H7 (cell line): ENCODE measurements at places on chromosomes 11 and 22.

GRCh38 chr11:120123946-120124345 is 14.0 kb downstream of the TRIM29 start:
- no peak for DNase-seq

DNA sequence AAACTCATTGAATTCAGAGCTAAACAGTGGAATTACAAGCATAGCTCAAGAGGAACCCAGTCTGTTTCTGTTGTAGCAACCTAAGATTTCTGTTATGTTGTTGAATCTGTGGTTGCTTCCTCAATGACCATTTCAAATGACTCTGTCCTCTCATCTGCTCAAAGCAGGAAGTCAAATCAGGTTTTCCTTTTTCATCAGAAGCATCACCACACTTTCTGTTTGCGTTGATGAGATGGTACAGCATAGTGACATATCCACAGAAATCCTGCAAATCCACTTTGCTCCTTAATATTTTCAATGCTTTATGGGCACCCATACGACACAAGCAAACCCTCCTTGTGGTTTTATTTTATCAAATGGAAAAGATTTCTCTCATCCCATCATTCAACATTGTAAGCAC is 12.6 kb upstream of the UCP2 start:
- DNase-seq = no peak

- no peak for DNase-seq
These were observed 33.7 kb upstream of the RAG2 start for GRCh38 chr11:36631774-36632173.

GRCh38 chr11:103737747-103738146 is 298.7 kb upstream of the DDI1 start:
- no peak for DNase-seq

GRCh38 chr11:118275176-118275575 is 11.1 kb upstream of the MPZL2 start:
- DNase-seq = no peak

GRCh38 chr22:50505776-50506610 is 1.5 kb downstream of the LMF2 start:
- peak; percentile 62 for DNase-seq

- no peak for DNase-seq
These were observed 52.5 kb downstream of the RPL27A start for GRCh38 chr11:8735094-8735493.

DNA sequence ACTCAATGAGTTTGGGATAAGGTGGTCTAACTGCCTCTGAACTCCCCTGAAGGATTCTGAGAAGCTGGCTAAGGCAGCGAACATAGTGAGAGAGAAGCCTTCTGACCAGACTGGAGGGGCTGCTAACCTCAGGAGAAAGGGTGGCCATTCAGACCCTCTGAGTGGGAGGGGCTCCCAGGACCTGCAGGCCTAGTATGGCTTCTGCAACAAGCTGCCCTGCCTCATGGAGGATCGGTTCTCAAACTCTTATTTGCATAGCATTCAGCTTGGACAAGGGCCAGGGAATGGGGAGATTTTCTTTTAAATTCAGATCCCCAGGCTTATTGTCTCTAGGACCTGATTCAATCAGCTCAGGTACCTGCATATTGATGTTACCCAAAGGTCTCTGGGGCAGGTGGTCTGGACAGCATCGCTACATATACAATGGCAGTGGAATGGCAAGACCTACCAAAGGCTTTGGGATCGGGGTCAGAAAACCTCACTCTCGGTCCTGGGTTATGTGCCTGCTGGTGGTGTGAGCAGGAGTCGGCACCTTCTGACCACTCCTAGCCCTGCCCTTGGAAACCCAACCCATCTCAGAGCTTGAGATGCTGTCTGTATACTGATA is 599.1 kb downstream of the BRD1 start:
- DNase-seq = no peak
